Substantia nigra (tissue), 51 donors: ENCODE measurements at places on chromosomes 7 and 10.
A peak's percentile ranks its signal among the peaks of the same experiment; 100 is the strongest.

GRCh38 chr10:112307358-112308124, 24.3 kb downstream of the TECTB start:
- DNase-seq: no peak

GRCh38 chr7:46525876-46526275, 604.8 kb upstream of the IGFBP3 start:
- DNase-seq: no peak

DNA sequence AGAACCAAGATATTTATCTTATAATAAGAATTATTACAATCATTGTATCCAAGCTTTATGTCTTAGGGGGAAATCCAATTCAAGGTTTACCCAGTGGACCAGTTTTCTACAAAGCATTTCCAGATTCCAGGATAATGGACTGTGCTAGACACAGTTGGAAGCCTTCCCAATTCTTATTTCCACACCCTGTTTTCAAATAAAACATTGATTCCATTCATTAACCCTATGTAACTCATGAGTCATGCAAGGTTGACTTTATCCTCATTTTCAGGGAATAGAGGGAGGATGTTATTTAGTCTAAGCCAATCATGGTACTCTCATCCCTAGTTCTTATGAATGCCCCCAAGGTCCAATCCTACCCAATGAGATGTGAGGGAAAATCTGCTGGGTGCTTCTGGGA, 145.7 kb downstream of the RNLS start:
- DNase-seq: no peak

GRCh38 chr10:126017961-126018560, 121.7 kb downstream of the FANK1 start:
- no peak for DNase-seq

DNA sequence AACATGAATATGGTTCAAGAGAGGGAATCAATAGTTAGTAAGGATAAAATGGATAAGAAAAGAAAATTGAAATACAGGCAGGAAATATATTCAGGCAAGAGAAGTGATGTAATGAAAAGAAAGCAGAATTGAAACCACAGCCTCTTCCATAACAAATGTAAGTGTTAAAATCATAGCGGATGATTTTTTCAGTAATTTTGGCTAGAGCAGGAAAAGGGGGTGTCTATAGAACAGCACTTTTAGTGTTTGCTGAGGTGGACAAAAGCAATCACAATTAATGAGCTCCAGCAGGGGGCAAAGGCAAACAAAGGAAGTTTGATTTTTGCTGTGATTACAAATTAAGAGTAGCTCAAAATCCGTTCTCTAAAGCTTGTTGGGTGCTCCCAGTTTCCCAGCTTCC, 79.0 kb downstream of the TRIL start:
- no peak for DNase-seq

GRCh38 chr7:141071855-141072547, 1.9 kb upstream of the TMEM178B start:
- peak; percentile 36 for DNase-seq

DNA sequence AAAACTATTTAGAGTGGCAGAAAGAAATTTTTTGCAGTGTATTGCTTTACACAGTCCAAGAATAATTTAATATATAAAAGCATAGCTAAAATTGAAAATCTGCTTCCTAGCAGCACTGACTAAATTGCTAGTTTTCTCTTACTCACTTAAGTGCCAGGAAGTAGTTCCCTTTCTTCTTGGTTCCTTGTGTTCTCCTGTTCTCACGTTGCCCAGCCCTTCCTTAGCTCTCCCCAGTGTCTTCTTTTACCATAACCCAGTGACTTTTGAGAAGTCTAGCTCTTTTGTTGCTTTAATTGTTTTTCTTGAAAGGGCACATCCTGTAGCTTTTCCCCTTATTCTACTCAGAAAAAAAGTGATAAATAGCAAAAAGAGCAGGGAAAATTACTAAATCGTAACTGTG, 215.5 kb downstream of the THSD7A start:
- DNase-seq: no peak

DNA sequence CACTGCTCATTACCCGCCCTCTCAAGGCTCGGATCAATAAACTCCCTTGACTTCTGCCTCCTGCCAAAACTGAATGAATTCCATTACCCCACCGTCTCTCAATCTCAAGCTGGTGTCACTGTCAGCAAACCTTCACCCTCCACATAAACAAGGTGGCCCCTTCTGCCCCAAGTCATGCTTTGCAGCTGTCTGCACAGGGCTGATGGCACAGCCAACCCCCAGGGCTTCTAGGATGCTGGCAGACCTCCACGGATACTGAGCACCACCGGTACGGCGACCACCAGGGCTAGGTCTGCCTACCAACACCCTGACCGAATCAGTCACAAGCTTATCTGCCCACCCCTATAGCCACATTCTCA, 46.1 kb downstream of the PARD3 start:
- DNase-seq: no peak

DNA sequence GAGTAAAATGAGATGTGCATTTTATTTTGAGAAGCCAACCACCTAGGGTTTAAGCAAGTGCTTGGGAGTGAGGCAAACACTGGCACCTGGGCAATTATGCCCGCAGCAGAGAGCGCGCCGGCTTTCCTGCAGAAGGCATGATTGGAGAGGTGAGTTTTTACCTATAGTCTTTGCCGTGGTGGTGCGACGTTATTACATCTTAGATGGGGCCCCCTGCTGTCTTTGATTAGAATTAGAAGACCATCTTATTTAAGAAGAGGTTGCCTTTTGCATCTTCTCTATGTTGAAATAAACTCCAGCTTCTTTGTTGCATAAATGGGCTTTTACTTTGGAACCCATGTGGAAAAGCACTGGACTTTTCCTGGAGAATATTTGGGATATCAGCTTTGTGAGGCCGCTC, 409.5 kb downstream of the GLRX3 start:
- no peak for DNase-seq

- DNase-seq: no peak
Measured at GRCh38 chr7:27693794-27694193, 31.1 kb upstream of the HIBADH start.

GRCh38 chr7:36710186-36710791, 14.0 kb downstream of the AOAH start:
- DNase-seq: no peak

DNA sequence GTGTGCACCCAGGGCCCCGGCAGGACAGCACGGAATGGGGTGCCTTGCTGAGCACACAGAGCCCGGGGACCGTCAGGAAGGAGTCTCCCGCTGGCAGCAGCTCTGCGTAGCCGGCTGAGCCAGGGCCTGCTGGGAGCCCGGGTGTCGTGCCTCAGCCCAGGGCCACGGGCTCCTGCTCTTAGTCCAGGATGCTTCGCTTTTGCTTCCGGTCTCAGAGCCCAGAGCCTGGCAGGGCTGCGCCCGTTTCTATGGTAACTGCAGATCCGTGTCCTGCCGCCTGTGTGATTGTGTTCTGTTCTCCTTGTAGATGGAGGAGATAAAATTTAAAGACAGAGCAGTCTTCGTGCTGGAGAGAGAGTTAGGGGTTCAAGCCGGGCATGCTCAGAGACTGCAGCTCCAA, 53.7 kb upstream of the DPYSL4 start:
- DNase-seq: peak; percentile 54

GRCh38 chr7:149489391-149490024, 8.1 kb downstream of the ZNF746 start:
- no peak for DNase-seq

DNA sequence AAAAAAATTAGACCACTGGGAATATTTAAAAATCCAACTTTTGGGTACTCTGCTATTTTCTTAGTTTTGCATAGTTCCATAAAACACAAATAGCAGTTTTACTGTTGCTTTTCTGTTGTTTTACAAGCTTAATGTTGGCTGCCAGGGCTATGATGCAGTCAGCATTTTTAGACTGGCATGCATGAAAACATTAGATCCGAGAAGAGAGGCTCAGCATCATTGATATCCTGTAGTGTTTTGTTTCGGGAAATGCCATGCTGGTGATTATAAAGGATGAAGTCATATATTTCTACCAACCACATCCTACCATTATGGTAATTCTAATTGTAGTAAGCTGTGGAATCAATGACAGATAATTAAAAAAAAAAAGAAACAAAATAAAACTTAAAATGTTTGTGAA, 104.6 kb downstream of the MBL2 start:
- no peak for DNase-seq

DNA sequence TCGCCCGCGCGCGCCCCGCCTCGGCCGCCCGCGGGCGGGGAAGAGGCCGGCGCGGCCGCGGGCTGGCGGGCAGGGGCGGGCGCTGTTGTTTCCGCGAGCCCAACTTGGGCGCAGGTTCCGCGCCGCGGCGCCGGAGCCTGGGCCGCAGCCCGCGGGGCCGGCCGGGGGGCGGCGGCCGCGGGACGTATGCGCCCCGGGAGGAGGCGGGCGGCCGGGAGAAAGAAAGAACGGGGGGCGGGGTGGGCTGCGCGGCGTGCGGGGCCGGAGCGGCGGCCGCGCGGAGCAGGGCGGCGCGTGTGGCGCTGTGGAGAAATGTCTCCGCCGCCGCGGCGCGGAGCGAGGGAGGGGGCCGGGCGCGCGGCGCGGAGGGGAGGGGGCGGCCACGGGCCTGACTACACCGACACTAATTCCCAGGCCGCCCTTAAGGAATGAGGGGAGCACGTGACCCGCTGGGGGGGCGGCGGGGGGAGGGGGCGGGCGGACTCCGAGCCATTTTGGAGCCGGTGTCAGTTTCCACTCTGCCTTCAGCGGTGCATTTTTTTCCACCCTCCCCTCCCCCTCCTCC, at the start of gene BMI1:
Gene BMI1 (plus strand): TSS at position 509 of the 565 bp plus-strand sequence. CDS start 5,351 bp downstream, outside the sequence.
- peak; percentile 63 for DNase-seq

DNA sequence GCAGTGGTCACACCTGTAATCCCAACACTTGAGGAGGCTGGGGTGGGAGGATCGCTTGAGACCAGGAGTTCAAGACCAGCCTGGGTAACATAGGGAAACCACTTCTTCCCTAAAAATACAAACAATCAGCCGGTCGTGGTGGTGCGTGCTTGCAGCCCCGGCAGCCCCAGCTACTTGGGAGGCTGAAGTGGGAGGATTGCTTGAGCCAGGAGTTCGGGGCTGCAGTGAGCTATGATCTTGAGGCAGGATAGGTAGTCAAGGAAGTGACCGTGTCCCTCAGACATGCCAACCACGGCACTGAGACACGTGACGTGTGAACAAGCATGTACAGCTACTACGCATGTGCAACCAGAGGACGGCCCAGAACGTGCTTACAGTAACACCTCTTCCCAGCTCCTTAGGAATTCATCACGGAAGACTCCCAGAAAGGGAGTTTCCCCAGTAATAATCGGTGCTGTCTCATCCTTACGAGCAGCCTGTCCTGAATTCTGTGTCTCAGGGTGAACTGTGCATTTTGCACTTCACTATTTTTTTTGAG, 5.3 kb downstream of the GUSB start:
- DNase-seq: no peak

- no peak for DNase-seq
Measured at GRCh38 chr10:42781893-42782445, 626 bp upstream of the BMS1 start.

DNA sequence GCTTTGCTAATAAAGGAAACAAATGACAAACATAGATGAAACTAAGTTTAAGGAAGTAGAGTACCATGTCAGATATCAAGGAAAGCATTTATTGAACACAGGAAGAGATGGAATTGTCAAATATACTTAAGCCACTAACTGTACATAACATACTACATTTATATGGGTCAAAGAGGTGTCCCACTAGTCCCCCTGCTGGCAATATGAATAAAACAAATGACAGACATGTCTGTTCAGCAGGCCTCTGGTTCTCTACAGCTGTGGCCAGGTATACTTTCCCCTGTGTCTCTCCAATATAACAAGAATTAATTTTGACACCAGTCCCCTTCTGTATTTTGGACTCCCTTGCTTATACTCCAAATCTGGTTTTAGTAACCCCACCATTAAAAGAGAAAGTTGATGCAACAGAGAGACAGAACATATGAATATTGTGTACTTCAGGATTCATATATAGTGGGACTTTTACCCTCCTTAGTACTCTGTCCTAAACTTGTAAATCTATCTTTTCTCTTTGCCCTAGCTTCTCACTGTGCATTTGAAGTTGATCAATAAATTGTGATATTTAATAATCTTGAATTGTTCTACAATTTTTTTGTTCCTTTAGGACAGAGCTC, 42.9 kb downstream of the CD36 start:
- DNase-seq: no peak

GRCh38 chr10:124522131-124522932, 60.7 kb downstream of the LHPP start:
- no peak for DNase-seq

DNA sequence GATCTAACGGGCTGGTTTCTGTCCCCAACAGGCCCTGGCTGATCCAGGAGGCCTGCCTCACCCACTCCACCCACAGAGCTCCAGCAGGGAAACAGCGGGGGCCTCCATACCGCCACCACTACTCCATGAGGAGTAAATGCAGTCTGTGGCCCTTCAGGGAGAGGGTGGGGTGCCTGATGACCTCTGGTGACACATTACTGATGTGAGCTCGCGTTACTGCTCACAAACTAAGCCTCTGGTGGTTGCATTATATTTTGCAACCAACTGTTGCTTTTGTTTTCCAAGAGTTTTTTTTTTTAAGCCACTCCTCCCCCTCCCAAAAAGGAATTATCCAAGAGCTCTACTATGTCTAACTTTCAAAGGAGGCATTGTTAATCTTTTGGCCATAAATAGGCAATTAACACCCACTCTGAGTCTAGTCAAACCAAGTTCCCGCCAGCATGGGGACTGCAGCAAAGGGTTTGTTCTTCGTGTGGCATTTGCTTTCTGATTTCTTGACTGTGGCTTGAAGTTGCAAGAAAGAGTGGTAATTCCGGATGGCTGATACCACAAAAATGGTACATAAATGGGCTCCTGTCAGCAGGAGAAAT, 72.6 kb downstream of the FAM53B start:
- DNase-seq: peak; percentile 71

- no peak for DNase-seq
Measured at GRCh38 chr10:74081941-74082718, 68.5 kb downstream of the AP3M1 start.

DNA sequence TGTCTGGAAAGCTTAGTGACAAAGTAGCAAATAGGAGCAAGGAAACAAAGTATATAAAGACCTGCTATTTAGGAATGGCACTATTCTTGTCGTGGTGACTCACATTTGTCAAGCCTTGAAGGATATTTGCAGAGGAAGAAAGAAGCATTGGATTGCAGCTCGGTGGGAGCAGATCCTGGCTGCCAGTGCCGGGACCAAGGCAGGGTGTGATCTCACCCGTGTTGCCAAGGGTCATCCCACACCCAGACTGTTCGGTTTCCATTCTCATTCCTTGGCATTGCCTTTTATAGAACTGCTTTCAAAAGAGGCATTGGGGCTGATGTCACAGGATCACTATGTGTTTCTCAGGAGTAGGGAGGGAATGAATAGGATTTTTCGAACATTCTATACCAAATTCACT, 176.2 kb downstream of the GALNT17 start:
- DNase-seq: no peak

DNA sequence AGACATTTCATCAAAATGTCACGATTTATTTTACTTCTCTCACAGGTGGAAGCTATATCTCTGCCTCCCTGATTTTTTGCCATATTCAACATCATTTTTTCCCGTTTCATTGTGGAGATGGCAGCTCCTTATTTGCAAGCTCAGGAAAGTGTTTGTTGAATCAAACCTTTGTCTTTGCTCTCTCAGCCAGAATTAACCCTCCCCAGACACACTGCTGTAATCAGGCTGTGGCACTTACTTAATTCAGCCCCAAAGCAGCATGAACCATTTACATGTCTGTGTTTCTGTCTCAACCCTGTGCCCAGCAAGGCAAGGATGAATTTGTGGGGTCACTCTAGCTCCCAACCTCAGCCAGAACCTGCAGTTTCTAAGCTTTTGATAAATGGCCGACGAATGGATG, 397.2 kb downstream of the TCERG1L start:
- DNase-seq: no peak

GRCh38 chr10:77580482-77580881, 57.1 kb downstream of the KCNMA1 start:
- DNase-seq: no peak
